Left renal pelvis (tissue), 4 donors: ENCODE measurements at places on chromosomes 16 and 17. TPM values are rescaled to one million over a fixed set of nuclear protein-coding genes. Genes with fewer than 3 reads are reported as not detected.

CES3 gene
- polyA plus RNA-seq, result 3.5 TPM

SDR42E1 gene
- polyA plus RNA-seq, result 11.1 TPM

CLEC3A gene
- polyA plus RNA-seq, result not detected

NHLRC4 gene
- 5.5 TPM for polyA plus RNA-seq

PPY gene
- polyA plus RNA-seq, result 0.34 TPM

TMEM88 gene
- polyA plus RNA-seq, result 23.3 TPM

MIF4GD gene
- polyA plus RNA-seq, result 22.5 TPM

TPPP3 gene
- polyA plus RNA-seq, result 53.8 TPM
